Mucosa of descending colon (tissue), 3 donors: ENCODE measurements at places on chromosomes 11 and 22. TPM values are rescaled to one million over a fixed set of nuclear protein-coding genes. Genes with fewer than 3 reads are reported as not detected.

Gene CTSF
- total RNA-seq: 5.8 TPM

Gene TUB
- total RNA-seq: 1.8 TPM

Gene OR5T1
- not detected for total RNA-seq

Gene TRIM49C
- not detected for total RNA-seq

Gene SLN
- not detected for total RNA-seq

Gene SLC7A4
- total RNA-seq: 2.4 TPM

Gene FZD4
- total RNA-seq: 4.7 TPM

Gene OVCH2
- total RNA-seq: not detected

Gene TSGA10IP
- not detected for total RNA-seq

Gene MRE11
- 15.3 TPM for total RNA-seq

Gene UBASH3B
- total RNA-seq: 3.5 TPM

Gene HTR3B
- total RNA-seq: not detected

Gene NOL12
- 28.5 TPM for total RNA-seq

Gene OR52A1
- total RNA-seq: not detected

Gene SYT8
- total RNA-seq: 0.98 TPM

Gene TPBGL
- total RNA-seq: not detected

Gene RASGRP2
- 9.7 TPM for total RNA-seq

Gene C11orf42
- not detected for total RNA-seq

Gene CAPN5
- 142 TPM for total RNA-seq

Gene INCENP
- total RNA-seq: 32.6 TPM

Gene OR8D4
- total RNA-seq: 0.87 TPM

Gene OR56A4
- 0.20 TPM for total RNA-seq

Gene FOLR2
- 3.2 TPM for total RNA-seq

Gene FAM180B
- 0.51 TPM for total RNA-seq

Gene PLAAT5
- total RNA-seq: 5.6 TPM

Gene CABP7
- total RNA-seq: not detected

Gene HBE1
- not detected for total RNA-seq

Gene KRTAP5-9
- total RNA-seq: 1.4 TPM

Gene DCHS1
- 38.8 TPM for total RNA-seq

Gene ARHGAP8
- total RNA-seq: 25.0 TPM

Gene LRRC4C
- total RNA-seq: 4.1 TPM

Gene TRIM49
- total RNA-seq: not detected

Gene B4GALNT4
- 11.8 TPM for total RNA-seq

Gene GPHA2
- not detected for total RNA-seq
